H9 (cell line): ENCODE measurements at places on chromosomes 13 and 19.

GRCh38 chr13:23899555-23899954 is 2.3 kb upstream of the C1QTNF9B start:
- DNase-seq, result no peak

- no peak for DNase-seq
These were observed 38.1 kb downstream of the RUBCNL start for GRCh38 chr13:46348961-46349360.

- no peak for DNase-seq
These were observed 2.0 kb downstream of the CACNG6 start for GRCh38 chr19:53993448-53993847.

GRCh38 chr13:110712081-110712848 is 1.2 kb upstream of the ING1 start:
- DNase-seq, result peak; percentile 86

GRCh38 chr19:11168568-11168967 is 13.0 kb upstream of the SPC24 start:
- no peak for DNase-seq

DNA sequence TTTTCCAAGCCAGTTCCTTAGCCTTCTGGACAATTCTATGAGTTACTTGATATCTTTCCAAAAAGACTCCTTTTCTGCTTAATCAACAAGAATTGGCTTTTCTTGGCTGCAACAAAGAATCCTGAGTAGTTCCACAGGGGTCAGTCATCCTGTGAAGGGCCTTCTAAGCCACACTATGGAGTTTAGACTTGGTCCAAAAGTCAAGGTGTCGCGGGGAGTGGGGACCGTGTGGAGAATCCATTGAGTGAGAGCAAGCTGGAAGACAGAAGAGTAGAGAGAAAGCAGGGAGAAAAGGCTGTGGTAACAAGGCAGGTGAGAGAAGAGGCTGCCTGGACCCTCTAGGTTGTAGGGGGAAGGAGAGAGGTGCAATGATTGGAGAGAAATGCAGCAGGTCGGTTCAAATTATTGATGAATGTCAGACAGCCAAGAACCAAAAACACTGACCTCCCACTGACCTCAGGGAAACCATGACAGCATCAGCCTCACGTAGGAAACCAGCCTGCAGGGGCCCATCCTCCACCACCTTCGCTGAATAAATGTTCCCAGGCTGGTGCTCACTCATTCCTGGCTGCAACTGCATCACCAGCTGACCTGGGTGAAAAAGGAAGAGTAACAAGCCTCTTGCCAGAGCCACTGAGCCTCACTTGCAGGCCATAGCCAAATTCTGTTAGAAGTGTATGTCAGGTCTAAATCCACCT is 7.1 kb upstream of the IFT88 start:
- no peak for DNase-seq
